ENCODE measurements at places on chromosomes 2 and 18.

DNA sequence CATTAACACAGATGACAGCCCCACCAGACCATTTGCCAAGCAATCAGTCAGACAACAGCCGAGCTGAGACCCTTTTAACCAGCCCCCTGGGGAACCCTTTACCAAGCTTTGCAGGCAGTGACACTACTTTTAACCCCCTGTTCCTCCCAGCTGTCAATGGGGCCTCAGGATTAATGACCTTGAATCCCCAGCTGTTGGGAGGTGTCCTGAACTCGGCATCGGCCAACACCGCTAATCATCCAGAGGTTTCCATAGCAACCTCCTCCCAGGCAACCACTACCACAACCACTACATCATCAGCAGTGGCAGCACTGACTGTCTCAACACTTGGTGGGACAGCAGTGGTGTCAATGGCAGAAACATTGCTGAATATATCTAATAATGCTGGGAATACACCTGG is 160.9 kb upstream of the EPC2 start:
- no peak for DNase-seq

- DNase-seq = no peak
Measured at GRCh38 chr2:179441551-179441950, 176.9 kb upstream of the SESTD1 start.

GRCh38 chr2:12769492-12770105 is 52.9 kb downstream of the TRIB2 start:
- DNase-seq = no peak

DNA sequence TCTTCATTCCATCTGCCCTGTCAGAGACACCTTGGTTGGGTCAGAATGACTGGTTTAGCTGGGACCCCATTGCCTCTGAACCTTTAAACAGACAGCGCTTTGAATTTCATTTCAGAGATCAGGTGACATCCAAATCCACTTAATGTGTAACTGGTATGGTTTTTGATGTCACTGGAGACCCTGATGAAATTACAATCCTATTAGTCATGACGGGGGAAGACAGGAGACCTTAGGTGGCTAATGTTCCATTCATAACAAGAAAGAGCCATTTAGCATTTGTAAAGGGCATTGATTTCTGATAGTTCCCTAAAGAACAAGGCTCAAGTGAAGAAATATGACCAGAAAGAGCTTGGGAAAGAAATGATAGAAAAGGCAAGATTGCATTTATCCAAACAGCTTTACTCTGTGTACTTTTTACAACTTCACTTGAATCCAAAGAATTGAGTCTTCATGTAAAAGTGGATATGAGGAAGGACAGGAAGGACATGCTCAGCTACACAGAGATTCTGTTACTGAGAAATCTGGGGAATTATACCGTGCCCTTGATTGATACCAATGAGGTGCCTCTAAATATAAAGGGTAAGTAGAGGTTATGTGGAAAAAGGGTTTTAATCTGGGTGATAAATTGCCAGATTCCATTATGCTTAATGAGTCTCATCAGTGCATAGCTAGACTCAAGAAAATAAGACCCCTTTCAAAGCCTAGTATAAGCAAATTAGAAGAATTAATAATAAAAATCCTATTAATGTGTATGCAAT is 198.2 kb downstream of the NCKAP5 start:
- DNase-seq = no peak

- no peak for DNase-seq
Measured at GRCh38 chr2:40436093-40436475, 15.8 kb downstream of the SLC8A1 start.

- no peak for DNase-seq
Measured at GRCh38 chr2:139079311-139079710, 299.1 kb upstream of the NXPH2 start.

- DNase-seq = no peak
Measured at GRCh38 chr2:41400088-41400665, 647.6 kb upstream of the PKDCC start.

DNA sequence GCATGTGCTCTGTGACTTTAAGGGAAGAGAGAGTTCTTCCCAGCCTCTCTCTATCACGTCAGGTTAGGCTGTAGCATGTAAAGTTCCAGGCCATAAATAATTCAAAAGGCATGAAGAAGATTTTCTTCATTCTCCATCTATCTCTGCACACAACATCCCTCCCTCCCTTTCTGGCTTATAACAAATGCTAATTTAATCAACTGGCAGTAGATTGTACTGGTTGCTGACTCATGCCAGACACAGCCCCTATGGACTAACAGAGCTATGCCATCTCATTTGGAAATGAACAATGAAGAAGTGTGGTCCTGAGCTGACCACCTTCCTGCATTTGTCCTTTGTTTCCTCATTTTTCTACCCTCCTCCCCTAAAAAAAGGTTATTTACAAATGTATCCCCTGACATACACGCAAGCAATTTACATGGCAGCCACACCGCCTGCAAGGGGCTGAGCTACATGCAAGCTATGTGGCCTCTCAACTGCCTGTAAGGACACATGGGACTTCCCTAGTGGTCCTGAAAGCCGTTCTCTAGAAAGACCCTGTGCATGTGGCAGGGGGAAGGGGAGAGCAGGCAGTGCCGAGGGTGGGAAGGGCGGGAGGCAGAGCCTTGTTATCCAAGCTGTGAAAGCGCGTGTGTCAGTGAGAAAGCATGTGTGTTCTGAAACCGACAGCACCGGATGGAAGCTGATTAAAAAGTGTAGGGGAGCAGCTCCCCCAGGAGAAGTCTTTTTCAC is 90.9 kb upstream of the KLF7 start:
- no peak for DNase-seq

GRCh38 chr2:33457556-33458247 is 18.7 kb upstream of the RASGRP3 start:
- no peak for DNase-seq

DNA sequence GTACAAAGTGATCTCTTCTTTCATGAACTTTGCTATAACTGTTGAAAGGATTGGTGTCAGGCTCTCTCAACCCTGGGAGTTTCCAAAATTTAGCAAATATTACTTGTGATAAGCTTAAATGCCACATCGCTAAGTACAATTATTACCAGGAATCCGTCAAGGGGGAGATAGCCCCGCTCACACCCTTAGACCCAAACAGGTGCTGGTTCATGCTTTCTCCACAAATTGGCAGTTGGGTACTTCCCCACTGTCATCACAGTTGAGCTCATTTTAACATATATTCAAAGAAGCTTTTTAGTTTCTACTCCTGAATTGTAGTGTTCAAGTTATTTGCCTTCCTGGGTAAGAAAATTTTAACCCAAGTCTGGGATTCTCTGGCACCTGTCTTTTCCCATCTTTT is 29.8 kb upstream of the EPB41L5 start:
- no peak for DNase-seq

Measured in left lung (tissue), 14 donors.